ENCODE measurements at places on chromosomes 4 and X.

DNA sequence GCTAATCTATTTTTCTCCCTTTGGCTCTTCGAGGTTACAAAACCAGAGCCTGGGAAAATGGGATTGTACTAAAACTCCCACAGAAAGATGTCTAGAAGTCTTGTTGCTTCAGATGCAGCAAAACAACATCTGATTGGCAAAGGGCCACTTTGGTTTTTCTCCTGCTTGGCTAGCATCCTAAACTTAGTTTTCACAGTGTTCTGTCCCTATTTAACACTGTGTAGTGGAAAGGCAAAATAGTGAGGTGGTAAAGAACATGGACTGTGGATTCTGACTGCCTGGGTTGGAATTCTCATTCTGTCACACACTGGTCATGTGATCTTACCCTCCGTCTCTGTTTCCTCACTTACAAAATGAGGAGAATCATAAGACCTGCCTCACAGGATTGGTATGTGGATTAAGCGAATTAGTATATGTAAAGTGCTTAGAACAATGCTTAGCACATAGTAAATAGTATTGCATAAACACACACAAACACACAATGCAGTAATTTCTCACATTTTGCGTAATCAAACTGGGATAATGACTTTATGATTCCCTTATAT is 23.5 kb downstream of the TIGD2 start:
- DNase-seq: no peak

- no peak for DNase-seq
Measured at GRCh38 chr4:166012129-166013030, 139.3 kb downstream of the TLL1 start.

DNA sequence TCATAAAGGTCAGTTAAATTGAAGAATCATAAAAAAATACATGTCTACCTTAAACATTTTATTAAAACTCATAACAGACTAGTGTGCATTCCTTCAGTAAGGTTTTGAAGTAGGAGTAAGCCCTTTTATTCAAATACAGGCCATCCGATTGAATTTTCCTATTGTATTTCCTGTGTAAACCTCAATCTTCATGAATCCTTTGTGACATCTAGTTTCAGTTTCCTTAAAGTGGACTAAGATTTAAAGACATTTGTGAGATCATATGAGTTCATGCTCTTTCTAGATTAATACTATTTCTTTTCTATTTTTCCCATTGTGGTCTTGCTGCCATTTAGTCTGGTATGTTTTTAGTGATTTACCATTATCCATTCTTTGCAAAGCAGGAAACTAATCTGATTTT is 644.7 kb upstream of the BOD1L1 start:
- no peak for DNase-seq

- DNase-seq: no peak
Measured at GRCh38 chrX:113400193-113400704, 559.6 kb upstream of the AMOT start.

GRCh38 chr4:81498551-81499099 is 26.9 kb upstream of the RASGEF1B start:
- DNase-seq: no peak

DNA sequence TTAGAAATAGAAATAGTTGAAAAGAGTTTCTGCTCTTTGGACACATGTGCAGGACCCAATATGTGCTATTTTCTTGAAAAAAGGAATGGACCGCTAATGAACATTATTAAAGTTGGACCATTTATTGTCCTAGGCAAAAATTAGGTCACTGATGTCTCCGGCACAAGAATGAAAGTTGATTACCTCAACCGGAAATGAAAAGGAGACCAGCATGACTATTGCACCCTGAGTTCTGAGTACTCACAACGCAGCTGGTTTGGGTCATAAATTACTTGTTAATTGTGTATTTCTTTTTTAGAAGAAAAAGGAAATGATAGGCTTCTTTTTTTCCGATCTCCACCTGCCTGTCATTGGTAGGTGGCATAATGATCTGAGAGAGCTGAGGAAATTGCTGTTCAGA is 232.7 kb downstream of the ARHGAP24 start:
- no peak for DNase-seq

DNA sequence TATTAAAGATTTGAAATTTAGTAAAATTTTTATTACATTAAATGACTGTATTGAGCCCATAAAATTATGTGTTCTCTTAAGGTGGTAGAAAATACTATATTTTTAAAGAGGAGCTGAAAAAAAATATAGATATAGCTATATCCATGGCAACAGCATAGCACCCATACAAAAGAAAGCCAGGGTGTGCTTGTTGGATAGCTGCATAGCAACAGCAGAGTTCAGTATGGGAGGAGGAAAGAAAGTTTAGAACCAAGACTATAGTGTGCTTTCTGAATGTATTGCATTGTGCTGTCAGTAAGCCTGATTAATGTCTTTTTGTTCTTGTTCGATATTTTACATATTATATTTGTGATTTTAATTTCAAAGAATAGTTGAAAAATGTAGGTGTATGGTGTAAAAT is 78.4 kb downstream of the GRID2 start:
- no peak for DNase-seq

DNA sequence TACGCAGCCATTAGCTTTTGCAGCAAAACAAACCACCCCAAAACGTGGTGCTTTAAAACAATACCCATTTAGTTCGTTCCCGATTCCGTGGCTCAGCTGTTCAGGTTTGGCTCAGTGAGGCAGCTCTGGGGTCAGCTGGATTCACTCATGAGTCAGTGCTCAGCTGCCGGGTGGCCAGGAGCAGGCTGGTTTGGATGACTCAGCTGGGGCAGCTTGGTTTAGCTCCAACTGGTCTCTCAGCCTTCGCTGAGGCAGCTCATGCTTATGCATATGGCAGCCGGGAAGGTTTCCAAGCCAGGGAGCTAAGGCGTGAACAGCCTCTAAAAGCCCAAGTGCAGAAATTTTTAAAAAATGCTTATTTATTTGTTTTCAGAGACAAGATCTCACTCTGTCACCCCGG is 13.3 kb upstream of the CD99 start:
- peak; percentile 63 for DNase-seq

DNA sequence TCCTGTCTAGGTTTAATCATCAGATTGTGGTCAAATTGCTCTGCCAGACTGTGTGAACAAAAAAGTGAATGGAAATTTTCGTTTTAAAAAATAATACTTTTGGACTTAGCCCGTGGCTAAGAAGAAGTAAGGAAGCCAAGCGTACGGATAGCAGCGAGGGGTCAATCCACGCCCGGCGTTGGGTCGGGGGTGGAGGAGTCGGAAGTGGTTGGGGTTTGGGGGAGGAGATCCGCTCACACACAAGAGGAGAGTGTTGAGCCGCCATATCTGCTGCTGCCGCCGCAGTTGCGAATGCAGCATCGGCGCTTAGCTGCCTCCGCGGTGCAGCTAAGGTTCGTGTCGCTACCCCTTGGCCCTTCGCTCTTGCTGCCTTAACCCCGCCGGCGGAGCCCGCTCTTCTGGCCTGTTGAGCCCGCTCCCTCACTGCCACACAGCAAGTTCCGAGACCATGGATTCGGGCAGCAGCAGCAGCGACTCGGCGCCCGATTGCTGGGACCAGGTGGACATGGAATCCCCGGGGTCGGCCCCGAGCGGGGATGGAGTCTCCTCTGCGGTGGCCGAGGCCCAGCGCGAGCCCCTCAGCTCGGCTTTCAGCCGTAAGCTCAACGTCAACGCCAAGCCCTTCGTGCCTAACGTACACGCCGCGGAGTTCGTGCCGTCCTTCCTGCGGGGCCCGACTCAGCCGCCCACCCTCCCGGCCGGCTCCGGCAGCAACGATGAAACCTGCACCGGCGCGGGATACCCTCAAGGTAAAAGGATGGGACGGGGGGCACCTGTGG is at the start of gene GSPT2:
TSS of gene GSPT2 (plus strand) at position 264 of the 779 bp plus-strand sequence. CDS start at position 449, 185 bp downstream.
- DNase-seq: peak; percentile 78

- no peak for DNase-seq
Measured at GRCh38 chr4:58808817-58809216, 1698.6 kb upstream of the IGFBP7 start.

DNA sequence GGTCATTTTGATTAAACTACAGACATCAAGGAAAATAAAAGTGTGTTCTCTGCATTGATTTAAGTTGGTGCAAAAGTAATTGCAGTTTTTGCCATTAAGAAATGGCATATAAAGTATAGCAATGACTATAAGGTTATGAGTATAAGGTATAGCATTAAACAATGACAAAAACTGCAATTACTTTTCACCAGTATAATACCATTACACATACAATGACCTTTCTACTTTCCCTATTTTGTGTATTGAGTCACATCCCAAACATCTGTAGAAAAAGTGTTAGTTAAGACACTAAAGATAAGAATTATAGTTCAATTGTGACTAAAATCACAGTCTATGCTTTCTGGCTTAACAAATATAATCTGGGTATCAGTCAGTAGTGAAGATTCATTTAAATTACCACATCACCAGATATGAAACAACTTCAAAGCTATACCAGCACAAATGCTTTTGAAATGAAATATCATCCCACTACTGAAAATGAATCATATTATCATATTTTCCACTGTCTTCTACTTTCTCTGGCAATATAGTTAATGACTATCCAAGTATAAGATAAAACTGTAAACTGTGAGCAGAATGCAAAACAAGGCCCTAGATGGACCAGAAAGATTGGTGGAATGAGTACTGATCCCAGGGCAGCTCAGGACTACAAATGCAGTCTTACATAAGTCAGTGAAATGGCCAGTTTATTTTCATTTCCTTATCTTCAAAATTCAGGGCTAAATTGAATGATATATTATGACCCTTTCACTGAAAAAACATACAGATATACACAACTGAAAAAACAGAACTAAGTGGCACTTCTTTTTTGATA is 241.1 kb downstream of the ANTXR2 start:
- DNase-seq: no peak

DNA sequence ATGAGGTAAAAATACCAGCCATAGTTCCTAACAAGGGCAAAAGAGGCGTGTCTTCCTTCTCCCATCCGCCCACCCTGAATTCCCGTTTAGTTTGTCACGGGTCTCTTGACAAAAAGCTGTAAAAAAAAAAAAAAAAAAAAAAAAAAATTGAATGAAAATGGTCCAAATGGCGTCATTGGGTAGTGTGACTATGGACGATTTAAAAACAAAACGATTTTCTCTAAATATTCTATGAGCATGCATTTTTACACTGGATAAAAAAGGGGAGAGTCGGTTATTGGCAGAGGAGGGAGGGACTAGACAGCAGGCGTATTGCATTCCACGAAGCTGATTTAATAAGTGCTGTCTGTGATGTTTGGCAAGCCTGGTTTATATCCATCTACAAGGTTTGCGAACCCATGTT is at the start of gene FAM133A:
TSS of gene FAM133A (plus strand) at position 338 of the 403 bp plus-strand sequence. CDS start 35,214 bp downstream, outside the sequence.
- DNase-seq: no peak

GRCh38 chrX:30965767-30966166 is 76.7 kb upstream of the TAB3 start:
- no peak for DNase-seq

GRCh38 chrX:11728556-11728955 is 29.5 kb upstream of the MSL3 start:
- DNase-seq: no peak

DNA sequence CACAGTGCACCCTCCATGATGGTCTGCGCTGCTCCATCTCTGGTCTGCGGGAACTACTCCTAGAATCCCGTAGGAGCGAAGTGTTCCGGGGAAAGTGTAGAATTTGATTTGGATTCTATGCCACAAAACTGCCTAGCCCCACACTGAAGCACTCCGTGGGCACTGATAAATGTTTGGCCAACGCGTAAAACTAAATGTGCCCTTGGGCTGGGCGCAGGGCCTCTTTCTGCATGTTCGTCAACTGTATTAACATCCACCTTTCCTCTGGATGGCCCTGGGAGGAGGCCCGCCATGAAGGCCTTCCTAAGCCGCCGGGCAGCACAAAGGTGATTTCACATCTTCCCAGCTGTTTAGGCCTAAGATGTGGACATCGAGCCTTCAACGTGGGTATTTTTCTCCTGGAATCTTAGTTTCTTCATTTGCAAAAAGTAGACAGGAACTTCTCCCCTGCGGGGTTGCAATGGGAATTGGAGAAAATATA is 2.6 kb downstream of the MSX1 start:
- no peak for DNase-seq

DNA sequence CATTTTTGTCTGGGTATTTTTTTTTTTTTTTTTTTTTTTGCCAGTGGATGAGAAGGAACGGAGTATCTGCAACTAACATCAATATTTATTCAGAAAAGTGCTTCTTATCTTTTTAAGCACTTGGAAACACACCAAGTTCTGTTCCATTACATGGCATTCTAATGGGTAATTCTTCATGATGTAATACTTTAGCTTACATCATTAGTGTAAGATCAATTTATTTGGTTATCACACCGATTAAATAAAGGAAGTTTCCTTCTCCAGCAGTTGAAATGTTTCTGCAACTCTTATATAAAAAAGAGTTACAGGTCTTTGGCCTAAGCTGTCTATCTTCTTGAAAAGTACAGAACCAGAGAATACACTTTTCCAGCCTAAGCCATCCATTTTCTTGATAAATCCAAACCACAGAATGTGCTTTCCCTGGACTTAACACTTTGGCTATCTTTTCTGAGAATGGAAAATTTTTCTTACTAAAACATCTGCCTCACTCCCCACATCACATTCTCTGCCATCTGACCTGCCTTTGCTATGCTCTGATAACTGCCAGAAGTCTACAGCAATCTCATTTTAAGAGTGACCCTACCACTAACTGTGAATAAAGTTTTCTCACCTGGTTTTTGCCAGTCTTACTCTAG is 191.9 kb upstream of the MAB21L2 start:
- DNase-seq: no peak

DNA sequence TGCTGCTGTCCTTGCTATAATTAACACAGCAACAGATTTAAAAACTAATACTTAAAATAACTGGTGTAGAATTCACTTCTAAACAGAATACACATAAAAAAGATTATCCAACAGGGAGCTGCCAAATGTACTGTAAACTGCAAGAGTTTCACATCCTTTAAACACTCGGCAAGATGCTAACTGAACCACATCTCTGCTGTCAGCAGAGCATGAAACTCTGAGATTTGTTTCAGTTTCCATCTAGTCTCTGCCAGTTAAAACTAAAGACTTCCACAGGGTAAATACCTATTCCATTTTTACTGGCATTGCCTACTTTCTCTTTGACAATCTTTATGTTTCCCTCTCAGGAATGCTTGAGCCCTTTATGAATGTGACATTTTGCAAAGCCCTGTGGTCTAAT is 127.7 kb downstream of the SLC7A11 start:
- no peak for DNase-seq

GRCh38 chr4:105304085-105304484 is 157.4 kb downstream of the TET2 start:
- DNase-seq: no peak

- no peak for DNase-seq
Measured at GRCh38 chr4:152290366-152290921, 245.4 kb downstream of the FBXW7 start.

DNA sequence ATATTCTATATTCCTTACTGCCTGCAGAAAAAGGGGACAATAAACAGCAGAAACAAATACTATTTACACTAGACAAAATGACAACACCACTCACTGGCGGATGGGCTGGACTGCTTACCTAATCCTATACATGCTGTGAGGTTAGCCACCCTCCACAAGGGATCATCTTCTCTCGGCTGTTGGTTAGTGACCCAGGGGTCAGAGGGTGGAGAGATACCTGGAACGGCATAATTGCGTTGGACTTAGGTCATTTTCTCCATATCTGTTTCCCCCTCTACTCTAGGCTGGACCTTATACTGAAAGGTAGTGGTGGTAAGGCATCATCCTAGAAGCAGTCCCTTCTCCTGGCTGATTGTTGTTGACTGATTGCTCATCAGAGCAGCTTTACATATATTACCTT is 286.8 kb upstream of the UGT8 start:
- DNase-seq: no peak

GRCh38 chrX:48695925-48696300 is 621 bp upstream of the SUV39H1 start:
- DNase-seq: no peak

- no peak for DNase-seq
Measured at GRCh38 chr4:103493450-103494159, 226.2 kb downstream of the TACR3 start.

Measured in Peyer's patch (tissue), 4 donors.